ENCODE measurements at places on chromosomes 7 and 10. TPM values are rescaled to one million over a fixed set of nuclear protein-coding genes. Genes with fewer than 3 reads are reported as not detected.

C7orf33 gene
- total RNA-seq: not detected

POLR2J3 gene
- total RNA-seq: 34.6 TPM

ACBD7 gene
- total RNA-seq: 0.83 TPM

GJD4 gene
- 0.10 TPM for total RNA-seq

MUC3A gene
- total RNA-seq: not detected

ZNF365 gene
- total RNA-seq: 6.0 TPM

TCERG1L gene
- not detected for total RNA-seq

Measured in smooth muscle cell of the pulmonary artery (primary cell).